Foreskin keratinocyte (primary cell): ENCODE measurements at places on chromosomes 6 and 20. TPM values are rescaled to one million over a fixed set of nuclear protein-coding genes. Genes with fewer than 3 reads are reported as not detected.

GRCh38 chr6:89503641-89504040 is 70.7 kb downstream of the ANKRD6 start:
- DNase-seq: no peak

DNA sequence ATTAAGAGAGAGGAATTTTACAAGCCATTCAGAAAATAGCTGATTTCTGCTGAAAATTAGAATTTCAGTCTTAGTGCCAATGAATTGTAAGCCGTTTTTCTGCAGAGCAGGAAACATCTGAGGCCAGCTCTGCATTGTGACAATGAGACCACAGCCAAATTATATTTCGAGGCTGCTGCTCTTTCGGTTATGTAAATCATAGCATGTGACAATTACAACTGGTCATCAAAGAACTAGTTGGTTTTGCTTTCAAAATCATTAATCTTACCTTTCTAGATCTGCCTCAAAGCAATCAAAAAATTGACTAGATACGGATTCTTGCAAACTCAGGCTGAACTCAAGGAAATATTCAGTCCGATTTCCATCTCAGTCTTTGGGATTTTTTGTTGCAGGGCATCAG is 33.4 kb upstream of the INSM1 start:
- DNase-seq: no peak

GRCh38 chr6:3311826-3312225 is 53.1 kb downstream of the PSMG4 start:
- no peak for DNase-seq

GRCh38 chr6:44062771-44063560 is 64.3 kb downstream of the MRPL14 start:
- peak; percentile 59 for DNase-seq

GRCh38 chr6:54011277-54011648 is 100.0 kb upstream of the MLIP start:
- no peak for DNase-seq

SMOC2 gene
- total RNA-seq: 0.31 and 0.32 TPM in 2 replicates
